Activated T-helper 1 cell treated with anti-CD3 and anti-CD28 coated beads, Interleukin-2, amount 50 U/mL, for 16 hours (primary cell): ENCODE measurements at places on chromosomes 2 and 18.

DNA sequence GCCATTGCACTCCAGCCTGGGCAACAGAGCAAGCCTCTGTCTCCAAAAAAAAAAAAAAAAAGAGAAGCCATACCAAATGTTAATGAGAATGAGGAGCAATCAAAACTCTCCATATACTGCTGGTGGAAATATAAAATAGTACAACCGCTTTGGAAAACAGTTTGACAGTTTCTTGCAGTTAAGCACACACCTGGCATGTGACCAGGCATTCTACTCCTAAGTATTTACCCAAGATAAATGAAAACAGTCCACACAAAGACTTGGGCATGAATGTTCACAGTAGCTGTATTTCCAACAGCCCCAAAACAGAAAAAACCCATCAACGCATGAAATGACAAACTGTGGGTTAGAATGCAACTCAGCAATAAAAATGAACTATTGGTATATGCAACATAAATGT is 76.0 kb upstream of the ST8SIA5 start:
- no peak for DNase-seq

DNA sequence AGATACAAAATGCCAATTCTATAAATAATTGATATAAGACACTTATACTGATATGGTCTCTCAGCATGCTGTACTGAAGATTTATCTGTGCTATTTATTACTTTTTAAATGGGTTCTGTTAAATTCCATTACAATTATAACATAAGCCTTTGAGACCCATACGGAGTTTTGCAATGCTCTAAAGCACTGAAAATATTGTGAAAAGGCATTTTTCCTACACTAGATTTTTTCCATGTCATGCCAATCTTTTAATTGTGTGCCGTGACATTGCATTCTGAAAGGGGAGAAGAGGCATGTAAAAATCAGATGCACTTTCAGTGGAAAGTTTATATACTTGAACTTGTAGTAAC is 46.5 kb downstream of the EFEMP1 start:
- DNase-seq: no peak

GRCh38 chr2:78718024-78718423 is 307.5 kb upstream of the REG3G start:
- no peak for DNase-seq

GRCh38 chr18:74806700-74807416 is 209.2 kb downstream of the ZNF407 start:
- no peak for DNase-seq

DNA sequence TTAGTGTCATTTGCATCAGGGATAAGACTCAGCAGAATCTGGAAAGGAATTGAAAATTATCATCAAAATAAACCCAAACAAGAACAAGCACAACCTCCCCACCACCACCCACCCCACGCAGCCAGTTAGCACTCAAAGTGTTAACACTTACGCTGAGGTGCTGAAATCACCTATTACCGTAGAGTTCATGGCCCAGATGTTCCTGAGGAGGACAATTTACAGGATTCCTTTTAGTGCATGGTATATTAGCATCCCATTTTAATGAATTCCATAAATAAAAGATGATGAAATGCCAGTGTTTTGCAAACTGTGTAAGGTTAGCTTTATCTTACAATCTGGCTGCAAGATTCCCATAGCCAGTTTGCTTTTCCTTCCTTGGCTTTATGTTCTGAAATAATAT is 359.3 kb upstream of the SOX11 start:
- DNase-seq: no peak

- no peak for DNase-seq
Measured at GRCh38 chr18:48896326-48896874, 54.4 kb downstream of the SMAD7 start.

- no peak for DNase-seq
Measured at GRCh38 chr2:190477661-190478454, 56.7 kb downstream of the NEMP2 start.

- DNase-seq: no peak
Measured at GRCh38 chr2:151766437-151767153, 32.3 kb upstream of the NEB start.

DNA sequence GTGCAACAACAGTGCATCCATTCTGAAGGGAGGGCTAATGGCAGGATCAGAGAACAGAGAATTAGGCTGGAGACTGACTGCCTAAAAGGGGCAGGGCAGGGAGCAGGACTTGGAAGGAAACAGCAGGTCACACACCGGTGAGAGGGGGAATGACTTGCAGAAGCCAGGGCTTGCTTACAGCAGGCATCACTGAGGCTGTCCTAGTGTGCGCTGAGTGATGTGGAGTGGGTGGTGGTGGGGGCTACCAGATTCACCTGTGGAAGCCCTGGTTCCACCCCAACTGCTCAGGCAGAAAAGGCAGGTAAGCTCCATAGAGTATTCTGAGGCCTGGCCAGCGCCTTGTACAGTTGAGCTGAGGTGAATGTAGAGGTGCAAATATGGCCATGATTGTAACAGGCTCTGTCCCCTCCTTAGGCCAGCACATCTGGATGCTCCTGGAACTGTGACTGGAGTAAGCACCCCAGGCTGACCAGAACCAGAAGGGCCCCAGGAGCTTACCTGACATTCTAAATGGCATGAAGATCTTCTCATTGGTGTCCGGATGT is 49.4 kb downstream of the SFXN5 start:
- no peak for DNase-seq

DNA sequence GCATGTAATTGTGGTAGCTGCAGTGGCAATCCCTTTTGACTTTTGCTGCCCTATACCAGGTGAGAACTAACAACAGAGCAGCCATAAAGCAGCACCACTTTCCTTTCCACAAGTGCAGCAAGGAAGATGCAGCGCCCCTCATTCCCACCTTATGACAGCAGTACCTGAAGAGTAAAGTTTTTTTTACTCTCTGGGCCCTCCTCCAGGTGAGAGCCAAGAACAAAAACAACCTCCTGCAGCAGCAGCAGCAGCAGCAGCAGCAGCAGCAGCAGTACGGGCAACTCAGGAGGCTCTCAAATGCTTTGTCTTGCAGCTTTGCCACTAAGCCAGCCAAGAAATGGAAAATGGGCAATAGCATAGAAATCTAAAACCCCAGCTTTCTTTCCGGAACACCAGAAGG is 397.5 kb downstream of the FIGN start:
- DNase-seq: no peak

DNA sequence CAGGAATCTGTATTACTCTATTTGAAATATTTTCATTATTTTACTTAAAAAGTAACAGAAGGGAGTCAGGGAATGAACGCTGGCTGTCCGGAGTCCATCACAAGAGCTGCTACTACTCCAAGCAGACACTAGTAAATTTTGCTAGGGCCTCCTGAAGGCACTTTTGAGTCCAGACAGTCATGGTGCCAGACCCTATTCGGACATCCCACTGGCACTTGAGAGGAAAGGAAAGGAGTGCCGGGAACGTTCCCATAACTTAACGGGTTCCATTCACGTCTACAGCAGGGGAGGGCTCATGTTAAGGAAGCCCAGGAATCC is 563 bp upstream of the GMCL1 start:
- DNase-seq: no peak

- no peak for DNase-seq
Measured at GRCh38 chr2:102014041-102014345, 22.2 kb downstream of the IL1R2 start.

DNA sequence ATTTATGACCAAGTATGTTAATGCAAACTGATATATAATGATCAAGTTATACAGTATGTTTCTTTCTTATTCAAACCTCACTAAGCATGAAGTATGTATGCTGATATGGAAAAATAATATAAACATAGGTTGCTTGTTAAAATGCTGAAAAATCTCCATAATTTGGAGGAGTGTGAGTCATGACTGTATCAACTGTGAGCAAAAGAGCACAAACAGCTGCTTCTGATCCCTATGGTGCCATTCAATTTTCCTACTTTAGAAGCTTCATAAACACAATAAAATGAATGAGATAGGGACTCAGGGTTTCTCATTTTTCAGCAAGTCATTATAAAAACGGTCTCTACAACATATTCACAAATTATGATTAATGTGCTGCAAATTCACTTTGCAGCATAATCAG is 129.9 kb upstream of the TFPI start:
- DNase-seq: no peak

- DNase-seq: no peak
Measured at GRCh38 chr2:28363686-28364280, 28.9 kb upstream of the FOSL2 start.

GRCh38 chr2:236774171-236774570 is 204.5 kb downstream of the ACKR3 start:
- no peak for DNase-seq

DNA sequence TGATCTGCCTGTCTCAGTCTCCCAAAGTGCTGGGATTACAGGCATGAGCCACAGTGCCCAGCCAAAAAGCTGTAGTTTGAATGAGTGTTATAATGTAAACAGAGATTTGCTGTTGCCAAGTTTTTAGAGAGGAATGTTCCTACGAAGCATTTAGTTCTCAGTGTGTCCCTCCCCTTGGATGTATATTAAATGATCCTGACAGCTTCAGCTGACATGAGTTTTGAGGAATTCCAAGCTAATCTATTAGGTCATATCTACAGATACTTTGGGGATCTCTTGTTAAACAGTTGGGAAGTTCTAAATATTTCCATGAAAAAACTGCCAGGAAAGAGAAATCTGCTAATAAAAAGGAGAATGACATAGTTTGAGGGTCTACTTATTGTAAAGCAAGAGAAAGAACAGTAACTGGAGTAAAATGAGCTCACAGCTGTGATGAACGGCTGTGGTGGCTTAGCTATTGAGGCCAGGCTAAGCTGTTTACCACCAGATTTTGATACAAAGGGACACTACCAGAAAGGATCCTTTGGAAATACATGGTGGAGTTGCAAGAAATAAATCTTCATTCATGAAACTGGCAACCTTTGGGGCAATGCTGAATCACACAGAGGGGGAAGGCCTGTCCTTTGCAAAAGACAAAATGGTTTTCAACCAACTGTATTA is 2.6 kb upstream of the STON1 start:
- no peak for DNase-seq

DNA sequence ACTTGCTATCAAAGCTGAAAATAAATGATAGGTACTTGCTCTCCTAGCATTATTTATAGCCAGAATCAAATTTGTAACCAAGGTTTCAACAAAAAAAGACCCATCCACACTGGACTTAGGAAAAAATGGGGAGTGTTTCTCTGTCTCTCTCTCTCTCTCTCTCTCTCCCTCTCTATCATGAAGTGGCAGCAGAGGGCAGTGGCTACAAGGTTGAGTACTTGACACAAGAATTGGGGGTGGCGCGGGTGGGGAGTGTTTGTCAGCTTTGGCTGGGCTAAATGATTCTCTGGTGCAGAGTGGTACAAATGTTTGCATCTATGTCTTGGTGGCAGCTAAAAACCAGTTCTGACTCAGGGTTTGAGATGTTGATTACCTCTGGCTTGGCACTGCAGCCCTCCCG is 85.0 kb downstream of the RBM43 start:
- DNase-seq: no peak

DNA sequence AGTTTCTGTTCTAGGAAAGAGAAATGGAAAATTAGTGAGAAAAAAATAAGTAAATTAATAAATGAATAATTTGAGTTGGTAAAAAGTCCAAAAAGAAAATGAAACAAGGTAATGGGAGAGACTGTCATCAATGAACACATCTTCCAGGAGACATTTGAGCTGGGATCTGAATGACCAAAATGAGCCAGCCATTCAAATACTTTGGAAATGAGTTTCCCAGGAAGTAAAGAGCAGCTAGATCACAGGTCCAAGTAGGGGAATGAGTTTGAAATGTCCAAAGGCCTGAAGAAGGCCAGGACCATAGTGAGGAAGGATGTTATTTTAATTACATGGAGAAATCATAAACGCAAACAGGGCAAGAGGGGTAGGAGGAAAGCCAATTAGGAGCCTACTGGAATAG is 6.6 kb upstream of the DNAH7 start:
- no peak for DNase-seq

DNA sequence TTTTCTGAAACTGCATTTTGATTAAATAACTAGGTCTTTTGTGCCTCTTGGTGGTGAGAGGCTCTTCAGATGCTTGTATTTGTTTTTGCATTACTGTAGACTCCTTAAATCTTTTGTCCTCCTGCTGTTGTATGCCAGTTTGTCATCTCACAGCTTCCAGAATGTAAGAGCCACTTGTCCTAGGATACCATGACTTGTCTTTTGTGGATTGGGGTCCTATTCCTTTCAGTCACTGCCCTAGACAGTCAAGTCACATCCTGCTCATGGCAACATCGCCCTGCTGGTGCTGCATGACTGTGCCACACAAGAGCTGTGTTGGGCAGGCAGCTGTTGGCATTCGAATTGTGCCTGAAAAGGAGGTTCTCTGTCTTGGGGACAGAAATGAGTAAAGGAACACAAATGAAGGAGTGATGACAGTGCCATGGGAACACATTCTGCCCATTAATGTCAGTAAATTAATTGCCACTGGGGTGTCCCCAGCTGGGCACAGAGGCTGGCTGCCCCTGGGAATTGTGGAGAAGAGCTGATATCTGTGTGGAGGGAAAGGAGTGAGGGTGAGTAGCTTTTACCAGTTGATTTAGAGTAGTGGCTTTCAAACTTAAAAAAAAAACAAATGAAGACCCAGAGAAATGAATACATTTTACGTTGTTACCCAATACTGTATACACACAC is 140.3 kb downstream of the ARL6IP6 start:
- DNase-seq: no peak

DNA sequence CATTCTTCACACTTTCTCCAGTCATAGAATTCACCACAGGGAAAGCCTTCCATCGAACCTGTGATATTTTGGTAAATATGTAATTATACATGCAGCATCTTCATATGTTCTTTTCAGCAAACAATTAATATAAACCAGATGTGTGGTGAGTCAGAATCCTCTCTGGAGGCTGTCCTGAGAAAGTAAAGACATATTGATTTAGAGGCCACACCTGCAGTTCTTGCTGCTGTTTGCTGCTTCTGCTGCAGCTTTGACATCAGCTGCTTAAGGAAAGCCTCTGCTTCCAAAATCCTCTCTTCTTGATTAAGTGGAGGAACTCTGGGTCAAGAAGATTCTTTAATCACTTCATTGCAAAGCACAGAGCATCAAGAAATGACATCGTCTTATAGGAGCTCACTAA is 568.8 kb upstream of the ZEB2 start:
- no peak for DNase-seq

- no peak for DNase-seq
Measured at GRCh38 chr2:172734711-172735581, 699 bp upstream of the RAPGEF4 start.

- DNase-seq: no peak
Measured at GRCh38 chr2:29802986-29803385, 118.4 kb downstream of the ALK start.
